T-helper 1 cell (primary cell): ENCODE measurements at places on chromosomes 2 and 18.

- DNase-seq, result no peak
Observed at GRCh38 chr2:40260437-40260836, 191.5 kb downstream of the SLC8A1 start.

- no peak for DNase-seq
Observed at GRCh38 chr2:45570671-45571334, 40.3 kb downstream of the SRBD1 start.

GRCh38 chr2:224847961-224848850, 132.0 kb upstream of the CCDC195 start:
- no peak for DNase-seq

DNA sequence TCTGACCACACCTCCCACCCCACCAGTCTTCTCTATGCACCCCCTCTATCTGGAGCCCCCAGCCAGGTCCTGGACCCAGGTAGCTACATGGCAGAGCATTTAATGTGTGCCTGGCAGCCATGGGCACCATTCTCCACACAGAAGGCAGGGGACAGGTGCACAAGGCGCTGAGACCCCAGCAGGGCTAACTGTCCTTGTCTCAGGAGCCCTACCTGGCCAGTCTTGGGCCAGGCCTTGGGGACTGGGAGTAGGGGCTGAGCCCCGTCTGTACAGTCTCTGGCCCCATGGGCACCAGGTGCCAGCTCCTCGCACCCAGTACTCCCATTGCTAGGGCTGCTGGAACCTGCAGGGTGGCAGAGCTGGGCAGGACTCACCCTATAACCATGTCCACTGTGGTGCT, 2.9 kb downstream of the GNLY start:
- DNase-seq, result no peak

DNA sequence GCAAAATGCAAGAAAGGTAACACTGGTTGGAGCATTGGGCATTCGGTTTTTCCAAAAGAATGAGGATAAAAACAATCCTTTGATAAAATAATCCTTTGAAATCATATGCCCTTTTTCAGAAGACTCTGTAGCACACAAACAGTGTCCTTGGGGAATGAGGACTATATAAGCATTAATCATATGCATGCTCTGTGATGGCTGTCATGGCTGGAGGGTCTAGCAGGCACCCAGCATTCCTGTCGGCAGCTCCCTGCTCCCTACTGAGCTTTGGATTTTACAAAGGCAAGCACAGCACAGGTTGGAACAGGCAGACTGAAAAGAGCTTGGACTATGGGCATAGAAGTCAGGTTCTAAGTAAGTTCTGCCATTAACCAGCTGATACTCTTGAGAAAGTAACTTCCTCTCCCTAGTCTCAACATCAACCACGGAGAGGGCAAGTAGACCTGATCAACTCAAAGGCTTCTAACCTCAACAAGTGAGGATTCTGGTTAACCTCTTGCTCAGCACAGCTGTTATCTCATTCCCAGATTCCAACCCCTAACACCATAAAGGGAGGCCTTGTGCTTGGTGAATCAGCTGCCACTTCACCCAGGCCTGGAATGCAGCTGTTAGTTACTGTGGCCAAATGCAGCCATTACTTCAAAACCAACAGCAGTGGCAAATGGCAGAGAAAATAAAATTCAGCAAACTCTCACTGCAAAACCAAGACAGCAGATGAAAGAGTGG, 29.5 kb downstream of the GALNT14 start:
- no peak for DNase-seq

GRCh38 chr18:48939205-48940097, 11.3 kb downstream of the SMAD7 start:
- DNase-seq, result no peak

- DNase-seq, result no peak
Observed at GRCh38 chr2:135471106-135471505, 59.9 kb downstream of the ZRANB3 start.

DNA sequence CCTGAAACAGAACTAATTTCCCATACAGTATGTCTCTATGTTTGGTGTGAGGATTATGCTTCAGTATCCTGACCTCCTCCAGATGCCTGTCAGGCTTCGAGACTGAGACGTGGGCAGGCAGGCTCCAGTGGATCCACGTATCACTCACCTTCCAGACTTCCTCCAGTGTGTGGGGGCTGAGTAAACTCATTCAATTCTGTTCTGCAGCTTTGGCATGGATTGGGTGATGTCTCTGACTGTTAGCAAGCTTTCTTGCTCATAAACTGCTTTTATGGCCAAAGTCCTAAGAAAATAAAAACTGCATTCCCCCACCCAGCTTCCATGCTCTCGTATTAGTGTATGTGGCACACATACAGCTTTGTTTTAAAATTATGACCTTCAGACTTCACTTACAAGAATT, 53.6 kb downstream of the CCDC93 start:
- no peak for DNase-seq

GRCh38 chr2:100411841-100412292, 5.6 kb downstream of the CHST10 start:
- DNase-seq, result no peak

- DNase-seq, result no peak
Observed at GRCh38 chr2:218711550-218711929, 905 bp downstream of the TTLL4 start.

DNA sequence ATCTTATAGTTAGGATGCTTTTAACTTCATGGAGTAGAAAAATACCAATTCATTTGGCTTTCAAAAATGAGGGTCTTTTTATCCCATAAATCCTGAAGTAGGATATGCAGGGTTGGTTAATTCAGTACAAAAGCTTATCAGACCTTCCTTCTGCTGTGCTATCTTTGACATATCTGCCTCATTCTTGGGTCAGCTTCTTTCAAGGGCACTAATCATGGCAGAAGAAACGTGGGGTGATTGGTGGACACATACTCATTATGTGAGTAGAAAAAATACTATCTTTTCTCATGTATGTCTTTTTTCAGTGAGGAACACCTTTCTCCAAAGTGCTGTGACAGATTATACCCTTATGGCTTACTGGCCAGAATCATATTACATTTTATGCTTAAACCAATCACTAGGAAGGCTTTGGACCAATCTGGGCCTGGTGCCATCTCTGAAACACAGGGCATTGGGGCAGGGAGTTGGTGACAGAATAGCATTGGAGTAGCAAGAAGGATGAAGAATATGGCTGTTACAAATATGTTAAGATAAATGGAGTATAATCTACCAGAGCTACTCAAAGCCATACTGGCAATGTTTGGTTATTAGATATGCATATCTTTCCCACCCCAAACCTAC, 10.1 kb downstream of the UGP2 start:
- no peak for DNase-seq

DNA sequence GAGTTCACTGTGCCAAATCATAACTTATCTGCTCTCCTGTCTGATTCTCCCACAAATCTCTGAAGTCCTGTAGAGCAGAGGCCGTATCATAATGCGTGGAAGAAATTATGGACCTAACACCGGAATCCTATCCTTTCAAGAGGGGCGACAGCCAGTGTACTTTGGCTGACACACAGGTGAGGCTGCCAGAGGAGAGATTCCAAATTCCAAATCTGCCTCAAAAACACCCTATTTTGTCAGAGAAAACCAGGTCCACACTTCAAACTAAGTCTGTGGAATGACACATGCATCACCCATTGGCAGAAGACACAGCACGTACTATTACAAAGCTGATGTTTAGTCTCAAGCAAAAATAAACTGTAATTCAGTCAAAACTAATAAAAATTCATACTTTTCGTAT, 139.2 kb upstream of the PID1 start:
- no peak for DNase-seq

DNA sequence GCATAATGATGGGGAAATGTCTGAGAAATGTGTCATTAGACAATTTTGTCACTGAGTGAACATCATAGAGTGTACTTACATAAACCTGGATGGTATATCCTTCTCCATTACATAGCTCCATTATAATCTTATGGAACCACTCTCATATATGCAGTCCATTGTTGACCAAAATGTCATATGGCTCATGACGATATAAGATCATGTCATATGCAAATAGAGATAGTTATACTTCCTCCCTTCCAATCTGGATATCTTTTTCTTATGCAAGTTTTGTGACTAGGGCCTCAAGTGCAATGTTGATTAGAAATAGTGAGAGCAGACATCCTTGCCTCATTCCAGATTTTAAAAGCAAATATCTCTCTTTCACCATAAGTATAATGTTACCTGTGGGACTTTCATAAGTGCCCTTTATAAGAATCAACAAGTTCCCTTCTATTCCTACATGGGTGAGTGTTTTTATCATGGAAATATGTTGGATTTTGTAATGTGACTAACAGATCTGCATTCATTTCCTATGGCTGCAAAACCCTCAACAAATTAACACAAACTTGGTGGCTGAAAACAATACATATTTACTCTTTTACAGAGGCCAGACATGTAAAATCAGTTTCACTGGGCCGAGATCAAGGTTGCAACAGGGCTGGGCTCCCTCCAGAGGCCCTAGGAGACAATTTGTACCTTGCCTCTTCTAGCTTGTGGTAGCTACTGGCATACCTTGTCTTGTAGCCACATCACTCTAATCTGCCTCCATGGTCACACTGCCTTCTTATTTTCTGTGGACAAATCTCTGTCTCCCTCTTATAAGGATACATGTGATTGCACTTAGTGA, 21.6 kb upstream of the SULT1C4 start:
- DNase-seq, result no peak

DNA sequence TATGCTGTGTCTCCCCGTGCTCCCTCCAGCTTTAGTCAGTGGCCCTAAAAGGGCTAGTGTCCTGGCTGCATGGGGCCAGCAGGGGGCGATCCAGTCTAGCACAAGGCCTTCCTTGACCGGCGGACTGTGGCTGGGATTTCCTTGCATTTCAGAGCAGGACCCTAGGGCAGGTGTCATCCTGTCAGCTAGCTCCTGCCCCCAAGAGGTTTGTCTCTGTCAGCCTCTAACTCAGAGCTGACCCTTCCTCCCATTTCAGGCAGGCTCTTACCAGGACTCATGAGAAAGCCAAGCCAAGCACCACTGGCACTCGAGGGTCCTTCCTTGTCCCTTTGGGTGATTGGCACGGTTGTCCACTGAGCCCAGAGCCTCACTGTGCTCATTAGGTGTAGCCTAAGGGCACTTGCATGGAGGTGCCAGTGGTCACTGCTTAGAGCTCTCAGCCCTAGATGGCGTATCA, 140.3 kb downstream of the RPIA start:
- DNase-seq, result peak; percentile 28

DNA sequence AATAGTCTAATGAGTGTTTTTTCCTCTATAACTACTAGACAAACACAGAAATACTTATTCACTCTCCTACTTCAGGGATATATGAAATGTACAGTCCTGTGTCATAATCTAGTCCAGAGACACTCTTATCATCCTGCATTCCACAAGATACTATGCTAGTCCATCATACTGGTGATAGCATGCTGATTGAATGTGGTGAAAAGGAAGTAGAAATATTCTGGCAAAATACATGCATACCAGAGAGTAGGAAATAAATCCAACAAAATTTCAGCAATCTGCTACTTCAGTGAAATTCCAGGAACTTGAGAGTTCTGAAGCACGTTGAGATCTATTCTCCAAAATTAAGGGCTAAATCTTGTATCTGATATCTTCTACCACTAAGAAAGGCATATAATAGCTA, 353.9 kb downstream of the PID1 start:
- DNase-seq, result no peak

DNA sequence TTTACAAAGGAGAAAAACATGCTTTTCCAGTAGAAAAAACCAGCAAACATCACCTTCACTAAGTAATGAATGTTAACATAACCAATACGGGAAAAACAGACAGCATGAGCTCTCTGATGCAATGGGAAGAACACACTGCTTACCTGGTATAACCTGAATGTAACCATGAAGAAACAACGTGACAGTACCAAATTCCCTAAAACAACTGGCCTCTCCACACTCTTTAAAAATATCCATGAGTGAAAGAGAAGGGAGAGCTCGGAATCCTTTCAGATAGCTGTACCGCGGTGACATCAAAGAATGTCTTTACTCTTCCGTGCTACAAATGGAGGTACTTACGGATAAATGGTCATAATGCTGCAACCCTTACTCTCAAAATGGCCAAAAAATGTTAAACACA, 32.1 kb downstream of the SAP130 start:
- DNase-seq, result no peak

DNA sequence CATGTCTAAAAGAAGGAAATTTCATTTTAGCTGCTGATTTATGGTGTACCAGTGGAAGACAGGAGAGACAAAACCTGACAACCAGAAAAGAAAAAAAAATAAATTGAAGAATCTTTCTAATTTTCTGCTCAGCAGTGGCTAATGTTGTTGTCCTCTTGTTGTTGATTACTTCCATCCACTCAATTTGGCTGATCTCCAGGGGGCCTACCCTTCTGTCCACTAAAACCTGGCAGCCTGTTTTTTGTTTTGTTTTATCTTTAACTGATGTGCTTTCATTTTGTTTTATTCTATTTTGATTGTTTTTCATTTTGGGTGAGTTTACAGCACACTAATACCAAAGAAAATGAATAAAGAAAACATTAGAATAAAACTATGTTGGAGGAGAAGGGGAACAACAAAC, 27.4 kb downstream of the TFPI start:
- no peak for DNase-seq

DNA sequence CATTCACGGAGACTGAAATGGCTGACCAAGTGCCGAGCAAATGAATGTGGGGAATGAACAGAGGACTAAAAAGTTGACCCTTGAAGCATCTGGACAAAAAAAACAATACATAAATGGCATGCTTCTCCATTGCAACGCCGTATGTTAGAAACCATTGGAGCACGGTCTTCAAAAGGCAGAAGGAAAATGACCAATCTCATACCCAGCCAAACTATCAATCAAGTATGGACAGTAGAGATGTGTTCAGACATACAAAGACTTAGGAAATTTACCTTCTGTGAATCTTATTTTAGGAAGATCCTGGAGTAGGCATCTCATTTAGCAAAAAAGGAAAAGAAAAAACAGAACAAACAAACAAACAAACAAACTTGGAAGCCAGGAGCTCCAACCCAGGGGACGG, 44.5 kb downstream of the HS6ST1 start:
- DNase-seq, result no peak

DNA sequence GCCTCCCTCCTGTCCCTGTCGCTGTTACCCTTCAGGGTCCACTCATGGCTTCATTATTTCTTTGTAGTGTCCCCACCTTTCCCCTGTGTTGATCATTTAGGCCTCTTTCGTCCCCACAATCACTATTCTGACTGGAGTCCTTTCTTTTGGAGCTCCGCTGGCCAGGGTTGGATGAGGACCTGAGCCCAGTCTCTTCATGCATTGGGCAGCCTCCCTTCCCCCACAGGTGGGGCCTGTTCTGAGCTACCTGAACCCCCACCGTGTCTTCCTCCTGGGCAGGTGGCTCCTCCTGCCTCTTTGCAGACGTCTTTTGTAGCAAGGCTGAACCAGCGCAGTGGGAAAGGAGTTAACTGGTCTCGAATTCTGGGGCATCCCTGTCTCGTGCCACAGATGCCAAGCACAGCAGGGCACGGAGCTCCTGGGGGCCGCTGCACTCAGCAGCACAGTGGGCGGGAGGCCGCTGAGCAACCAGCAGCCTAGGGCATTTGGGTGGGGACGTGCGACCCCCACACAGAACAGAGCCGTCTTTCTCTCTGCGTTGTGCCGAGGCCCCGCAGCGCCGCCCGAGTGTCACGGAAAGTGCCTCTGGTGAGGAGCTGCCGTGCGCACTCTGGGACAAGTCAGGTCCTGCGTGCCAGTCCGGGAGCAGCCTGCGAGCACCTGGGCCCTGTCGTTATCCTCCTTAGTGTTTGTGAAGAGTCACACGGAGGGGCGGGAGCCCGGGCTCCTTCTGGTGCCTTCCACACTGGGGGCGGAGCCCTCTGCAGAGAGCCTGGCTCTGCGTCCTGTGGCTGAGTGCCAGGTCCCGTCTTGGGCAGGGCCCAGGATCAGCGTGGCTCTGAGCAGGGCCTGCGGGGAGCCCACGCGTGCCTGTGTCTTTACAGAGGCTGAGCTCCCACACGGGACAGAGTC, 130.1 kb downstream of the NFATC1 start:
- no peak for DNase-seq
